ENCODE measurements at places on chromosomes 1 and 21.

GRCh38 chr1:223341121-223341520 lies 22.9 kb downstream of the SUSD4 start:
- no peak for DNase-seq

- DNase-seq, result no peak
Observed at GRCh38 chr1:7120863-7121621, 335.8 kb downstream of the CAMTA1 start.

DNA sequence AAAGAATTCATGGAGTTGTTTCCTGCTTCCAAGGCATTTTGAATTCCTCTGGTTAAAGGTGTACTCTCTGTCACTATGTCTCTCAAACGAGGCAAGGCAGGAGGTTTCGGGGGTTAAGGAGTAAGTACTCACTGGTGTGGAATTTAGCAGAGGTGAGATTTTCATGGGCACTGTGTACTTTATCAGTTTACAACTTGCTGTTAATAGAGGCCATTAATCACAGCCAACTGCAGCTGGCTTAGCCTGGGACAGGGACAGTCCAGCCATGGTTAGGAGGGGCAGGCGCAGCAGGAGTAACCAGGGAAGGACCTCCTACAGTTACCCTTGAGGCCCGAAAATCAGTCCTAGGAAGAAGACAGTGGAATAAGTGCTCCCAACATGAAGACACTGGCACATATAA lies 18.1 kb upstream of the TMEM9 start:
- DNase-seq, result no peak

DNA sequence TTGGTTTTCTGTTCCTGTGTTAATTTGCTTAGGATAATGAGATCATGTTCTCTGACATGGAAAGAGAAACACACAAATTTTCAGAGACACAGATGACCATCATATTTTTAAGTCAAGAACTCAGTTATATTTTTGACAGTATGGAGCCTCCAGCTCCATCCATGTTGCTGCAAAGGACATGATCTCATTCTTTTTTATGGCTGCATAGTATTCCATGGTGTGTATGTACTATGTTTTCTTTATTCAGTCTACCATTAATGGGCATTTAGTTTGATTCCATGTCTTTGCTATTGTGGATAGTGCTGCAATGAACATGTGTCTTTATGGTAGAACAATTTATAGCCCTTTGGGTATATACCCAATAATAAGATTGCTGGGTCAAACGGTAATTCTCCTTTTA lies 47.0 kb downstream of the DDR2 start:
- DNase-seq, result no peak

- DNase-seq, result peak; percentile 15
Observed at GRCh38 chr1:200139661-200140250, 112.2 kb downstream of the NR5A2 start.

DNA sequence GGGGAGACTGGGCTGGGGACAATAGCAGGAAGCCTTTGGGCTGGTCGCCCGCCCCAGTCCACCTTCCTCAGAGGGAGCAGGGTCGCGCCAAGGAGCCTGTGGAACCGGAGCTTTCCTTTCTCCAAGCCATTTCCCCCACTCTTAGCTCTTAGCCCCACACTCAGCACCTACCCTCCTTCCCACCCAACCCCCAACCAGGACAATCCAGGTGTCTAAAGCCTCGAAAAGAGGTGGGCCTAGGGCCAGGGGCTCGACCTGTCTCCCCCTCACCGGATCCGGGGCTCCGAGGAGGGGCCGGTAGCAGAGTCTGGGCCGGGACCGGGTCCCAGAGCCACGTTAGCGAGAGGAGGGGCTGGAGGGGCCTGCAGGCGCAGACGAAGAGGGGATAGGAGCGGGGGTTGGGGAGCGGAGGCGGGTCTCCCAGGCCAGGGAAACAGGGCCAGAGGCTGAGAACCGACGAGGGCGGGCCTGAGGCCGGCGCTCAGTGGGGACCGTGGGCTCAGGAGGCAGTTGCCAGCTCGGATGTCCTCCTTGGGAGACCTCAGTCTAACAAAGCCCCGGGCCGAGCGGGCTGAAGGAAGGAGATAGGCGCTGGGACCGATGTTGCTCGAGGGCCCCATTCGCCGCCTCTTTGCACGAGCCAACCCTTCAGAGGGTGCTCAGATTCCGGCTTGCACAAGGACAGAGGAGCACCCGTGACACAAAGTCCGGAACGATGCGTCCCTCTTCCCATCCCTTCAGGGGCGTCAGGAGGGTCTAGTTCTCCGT lies 943 bp downstream of the SEMA6C start:
- no peak for DNase-seq

GRCh38 chr1:180611016-180611930 lies 20.5 kb upstream of the XPR1 start:
- no peak for DNase-seq

DNA sequence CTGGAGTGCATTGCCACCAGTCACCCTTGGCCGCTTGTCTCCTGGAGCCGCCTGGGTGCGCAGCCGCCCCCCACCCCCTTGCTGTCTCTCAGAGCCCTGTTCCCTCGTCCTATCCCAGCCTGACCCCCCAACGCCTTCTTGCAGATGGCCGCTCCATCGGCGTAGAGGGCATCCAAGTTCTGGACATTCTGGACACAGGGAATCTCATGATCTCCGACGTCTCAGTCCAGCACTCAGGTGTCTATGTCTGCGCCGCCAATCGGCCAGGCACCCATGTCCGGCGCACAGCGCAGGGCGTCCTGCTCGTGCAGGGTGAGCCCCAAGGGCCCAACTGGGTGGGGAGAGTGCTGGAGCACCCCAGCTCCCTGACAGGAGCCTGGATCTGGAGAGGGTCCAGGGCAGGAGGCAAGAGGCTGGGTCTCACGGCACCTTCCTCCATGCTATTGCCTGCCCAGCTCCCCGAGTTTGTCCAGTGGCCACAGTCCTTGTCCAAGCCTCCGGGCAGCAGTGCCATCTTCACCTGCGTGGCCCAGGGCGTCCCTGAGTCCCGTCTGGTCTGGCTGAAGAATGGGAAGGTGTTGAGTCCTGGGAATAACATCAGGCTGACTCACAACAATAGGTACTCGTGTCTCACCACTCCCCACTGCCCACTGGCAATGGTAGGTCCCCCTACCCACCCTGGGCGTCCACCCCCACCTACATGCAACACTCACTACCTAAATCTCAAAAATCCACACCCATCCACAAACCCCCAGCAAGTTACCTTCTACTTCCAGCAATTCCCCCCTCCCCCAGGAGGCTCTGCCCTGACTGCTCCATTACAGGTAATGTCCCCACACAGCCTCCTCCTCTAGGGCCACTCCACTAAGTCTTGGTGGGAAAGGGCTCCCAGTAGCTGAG lies 24.6 kb downstream of the SLC27A3 start:
- no peak for DNase-seq

DNA sequence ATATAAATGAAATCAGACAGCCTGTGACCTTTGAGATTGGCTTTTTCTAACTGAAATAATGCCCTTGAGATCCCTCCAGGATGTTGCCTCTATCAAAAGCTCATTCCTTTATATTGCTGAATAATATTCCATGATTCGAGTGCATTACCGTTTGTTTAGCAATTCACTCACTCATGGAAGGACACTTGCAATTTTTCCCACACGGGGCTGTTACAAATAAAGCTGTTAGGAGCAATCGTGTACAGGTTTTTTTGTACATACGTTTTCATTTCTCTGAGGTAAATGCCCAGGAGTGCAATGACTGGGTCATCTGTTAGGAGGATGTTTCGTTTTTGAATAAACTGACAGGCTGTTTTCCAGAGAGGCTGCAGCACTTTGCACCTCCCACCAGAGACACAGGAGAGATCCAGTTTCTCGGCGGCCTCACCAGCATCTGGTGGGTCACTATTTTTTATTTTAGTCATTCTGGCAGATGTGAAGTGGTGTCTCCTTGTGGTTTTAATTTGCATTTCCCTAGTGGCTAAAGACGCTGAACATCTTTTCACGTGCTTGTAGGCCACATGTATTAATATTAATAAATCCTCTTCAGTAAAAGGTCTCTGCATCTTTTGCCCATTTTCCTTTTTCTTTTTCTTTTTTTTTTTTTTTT lies 11.0 kb downstream of the PRDM15 start:
- DNase-seq, result no peak

DNA sequence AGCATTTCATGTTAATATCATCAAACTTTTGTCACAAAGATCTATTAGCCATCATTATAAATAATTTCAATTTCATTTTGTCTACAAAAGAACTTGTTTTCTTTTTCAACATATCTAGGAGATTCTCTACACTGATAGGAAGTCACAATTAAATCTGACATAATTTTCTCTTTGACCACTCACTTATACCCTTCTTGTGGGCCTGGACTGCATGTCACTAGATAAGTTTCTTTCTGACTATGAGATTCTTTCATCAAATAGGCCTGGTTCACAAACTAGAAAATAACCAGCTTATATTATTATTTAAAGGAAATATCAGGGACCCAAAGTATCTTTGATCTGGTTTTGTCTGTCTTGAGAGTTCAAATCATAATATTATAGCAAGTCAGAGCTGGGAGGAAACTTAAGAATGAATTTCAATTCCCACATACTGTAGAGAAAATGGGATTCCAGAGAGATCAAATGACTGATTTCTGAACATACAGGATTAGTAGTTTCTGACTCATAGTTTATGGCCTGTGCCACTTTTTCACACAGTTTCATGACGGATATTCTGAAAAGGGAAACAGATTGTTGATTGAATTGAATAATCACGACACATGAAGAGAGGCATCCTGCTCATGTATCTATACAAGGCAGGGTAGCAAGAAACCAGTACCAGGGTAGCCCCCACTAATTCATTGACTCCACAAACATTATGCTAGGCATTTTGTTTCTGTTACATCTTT lies 355.8 kb downstream of the GPATCH2 start:
- no peak for DNase-seq

DNA sequence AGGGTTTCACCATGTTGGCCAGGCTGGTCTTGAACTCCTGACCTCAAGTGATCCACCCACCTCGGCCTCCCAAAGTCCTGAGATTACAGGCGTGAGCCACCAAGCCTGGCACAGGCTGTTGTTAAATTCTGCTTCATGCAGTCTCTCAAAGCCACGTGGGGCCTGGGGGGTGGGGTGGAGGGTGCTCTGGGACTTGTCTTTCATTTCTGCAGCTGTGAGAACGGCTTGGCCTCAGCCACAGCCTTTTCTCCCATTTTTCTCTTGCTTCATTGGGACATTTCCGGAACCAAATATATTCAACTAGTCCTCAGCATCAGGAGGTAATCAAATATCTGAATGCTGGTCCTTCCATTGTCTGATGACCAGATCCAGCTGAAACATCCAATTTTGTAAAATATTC lies 27.6 kb upstream of the KCNE2 start:
- DNase-seq, result no peak

GRCh38 chr1:247360116-247360898 lies 28.6 kb upstream of the ZNF496 start:
- DNase-seq, result no peak

GRCh38 chr1:203278082-203278884 lies 27.0 kb upstream of the BTG2 start:
- no peak for DNase-seq

DNA sequence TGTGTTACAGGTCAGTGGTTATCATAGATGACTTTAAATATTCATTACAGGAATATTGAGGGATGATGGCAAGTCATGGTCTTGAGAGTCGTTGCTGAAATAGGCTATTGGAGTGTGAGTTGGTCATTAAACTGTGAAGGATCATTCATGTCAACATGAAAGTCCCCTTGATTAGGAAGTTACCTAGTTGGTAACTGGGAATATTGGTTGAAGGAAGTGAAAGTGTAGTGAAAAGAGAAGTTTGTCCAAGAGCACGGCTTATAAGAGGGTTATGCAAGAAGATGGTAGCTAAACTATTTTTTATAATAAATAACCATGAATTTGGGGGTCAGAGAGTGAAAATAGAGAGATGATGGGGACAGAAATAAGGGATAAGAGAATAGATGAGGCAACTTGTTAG lies 16.9 kb downstream of the CRB1 start:
- DNase-seq, result no peak

GRCh38 chr1:221363039-221363438 lies 378.9 kb downstream of the DUSP10 start:
- DNase-seq, result no peak

DNA sequence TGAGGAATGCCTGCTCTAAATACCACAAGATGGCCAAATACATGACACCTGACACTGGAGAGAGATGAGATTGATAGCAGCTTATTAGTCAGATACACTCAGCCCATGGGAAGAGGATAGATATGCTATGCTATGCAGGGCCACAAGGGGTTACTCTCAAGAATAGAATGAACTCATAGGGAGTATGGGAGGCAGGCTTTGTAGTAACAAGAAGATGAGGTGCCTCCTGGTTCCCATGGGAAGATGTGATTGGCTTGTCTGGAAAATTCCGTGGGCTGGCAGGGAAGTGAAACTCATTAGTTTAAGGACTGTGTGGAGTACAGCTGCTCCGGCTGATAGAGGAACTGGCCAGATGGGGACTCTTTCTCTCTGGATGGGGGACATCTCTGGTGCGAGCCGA lies 16.5 kb downstream of the CCDC30 start:
- no peak for DNase-seq

DNA sequence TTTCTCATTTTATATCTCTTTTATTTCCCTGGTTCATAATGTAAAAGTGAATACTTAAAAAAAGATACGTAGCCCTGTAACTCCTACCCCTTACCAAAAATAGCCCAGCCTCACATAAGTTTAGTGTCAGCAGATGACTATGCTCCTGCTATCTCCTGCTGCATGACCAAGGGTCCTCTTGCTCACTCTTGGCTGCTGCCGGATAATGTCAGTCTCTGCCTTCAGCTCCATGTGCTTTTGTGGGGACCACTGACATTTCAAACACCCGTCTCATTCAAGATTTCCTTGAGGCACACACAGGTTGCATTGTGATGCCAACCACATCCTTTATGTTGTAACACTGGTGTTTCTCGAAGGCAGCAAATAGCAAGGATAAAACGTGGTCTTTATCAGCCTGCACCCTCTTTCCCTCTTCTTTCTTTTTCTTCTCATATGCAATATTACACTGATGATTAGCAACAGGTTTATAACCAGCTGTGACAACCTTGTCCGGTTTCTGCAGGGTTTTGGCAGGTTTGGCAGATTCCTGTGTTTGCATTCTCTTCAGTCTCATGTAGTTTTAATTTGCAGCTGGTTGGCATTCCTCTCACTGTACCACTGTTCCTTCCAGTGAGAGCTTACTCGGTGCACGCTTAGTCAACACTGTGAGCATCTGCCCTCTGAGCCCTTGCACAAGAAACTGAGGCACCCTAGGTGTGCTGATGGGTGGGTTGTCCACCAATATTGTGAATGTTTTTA lies 62.2 kb downstream of the ZNF684 start:
- no peak for DNase-seq

GRCh38 chr1:14254251-14254650 lies 344.2 kb upstream of the KAZN start:
- DNase-seq, result no peak

DNA sequence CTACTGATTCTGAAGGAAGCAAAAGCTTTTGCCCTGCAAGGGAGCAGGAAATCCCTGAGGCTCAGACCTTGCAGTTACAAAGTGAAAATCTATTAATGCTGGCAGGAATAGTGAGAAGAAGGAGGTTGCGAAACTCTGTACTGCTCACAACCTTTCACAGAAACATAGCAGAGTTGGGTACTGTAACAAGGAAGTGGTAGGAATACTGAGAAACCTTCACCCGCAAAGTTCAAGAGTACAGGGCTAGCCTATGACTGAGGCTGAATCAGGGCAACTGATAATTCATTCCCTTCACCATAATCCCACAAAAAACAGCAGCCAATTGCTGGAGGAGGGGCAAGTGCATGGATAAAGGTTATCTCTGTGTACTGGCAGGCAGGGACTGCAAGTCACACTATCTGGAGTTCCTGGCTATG lies 23.9 kb upstream of the KCTD3 start:
- DNase-seq, result no peak

- DNase-seq, result no peak
Observed at GRCh38 chr21:44875316-44875700, 1.8 kb upstream of the PTTG1IP start.

- no peak for DNase-seq
Observed at GRCh38 chr21:33202464-33203363, 27.0 kb upstream of the IFNAR2 start.

- no peak for DNase-seq
Observed at GRCh38 chr1:169193191-169193850, 86.8 kb downstream of the ATP1B1 start.
